Hepatic stellate cell (primary cell): ENCODE measurements at places on chromosomes 12 and 14.

- DNase-seq: no peak
Observed at GRCh38 chr12:107655281-107656065, 30.1 kb upstream of the PWP1 start.

- DNase-seq: no peak
Observed at GRCh38 chr12:793037-793436, 40.7 kb downstream of the WNK1 start.

DNA sequence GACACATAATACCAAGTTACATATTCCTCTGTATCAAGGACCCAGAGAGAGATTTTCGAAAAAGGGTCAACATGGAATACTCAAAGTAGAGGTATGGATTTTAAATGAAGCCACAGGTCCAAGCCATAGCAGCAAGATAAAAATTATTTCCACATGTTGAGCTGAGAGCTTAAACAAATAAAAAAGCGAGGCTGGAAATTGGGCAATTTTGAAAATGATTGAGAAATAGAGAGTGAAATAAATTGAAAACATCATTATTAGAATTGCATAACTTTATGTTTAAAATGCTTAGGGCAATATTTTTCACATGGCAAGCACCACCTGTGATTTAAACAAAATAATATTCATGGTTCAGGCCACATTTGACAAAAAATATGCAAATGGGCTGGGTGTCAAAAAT lies 1251.0 kb upstream of the USP15 start:
- DNase-seq: no peak

GRCh38 chr12:62738616-62739015 lies 196.3 kb downstream of the PPM1H start:
- DNase-seq: no peak

DNA sequence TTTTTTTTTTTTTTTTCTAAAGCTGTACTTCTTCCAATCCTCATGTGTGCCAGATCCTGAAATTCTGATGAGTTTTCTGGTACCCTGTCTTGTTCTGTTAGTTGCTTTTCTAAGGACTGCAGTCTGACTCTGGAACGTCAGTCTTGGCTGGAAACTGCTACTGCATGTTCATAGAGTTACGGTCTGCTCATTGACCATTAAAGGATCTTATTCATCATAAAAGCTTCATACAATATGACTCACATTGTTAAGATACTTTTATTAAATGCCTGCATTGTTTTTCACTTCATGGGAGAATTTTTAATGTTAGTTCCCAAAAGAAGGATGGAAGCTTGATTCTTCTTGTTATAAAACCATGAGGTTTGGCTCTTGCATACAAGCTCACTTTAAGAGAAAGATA lies 233.6 kb downstream of the SYT10 start:
- DNase-seq: no peak
